ENCODE measurements at places on chromosomes 2 and 18.
A peak's percentile ranks its signal among the peaks of the same experiment; 100 is the strongest.

GRCh38 chr18:12820506-12820905 is 63.5 kb downstream of the PTPN2 start:
- DNase-seq, result no peak

GRCh38 chr2:2647141-2647541 is 316.1 kb upstream of the MYT1L start:
- no peak for DNase-seq

GRCh38 chr18:63182861-63183260 is 136.7 kb downstream of the BCL2 start:
- no peak for DNase-seq

DNA sequence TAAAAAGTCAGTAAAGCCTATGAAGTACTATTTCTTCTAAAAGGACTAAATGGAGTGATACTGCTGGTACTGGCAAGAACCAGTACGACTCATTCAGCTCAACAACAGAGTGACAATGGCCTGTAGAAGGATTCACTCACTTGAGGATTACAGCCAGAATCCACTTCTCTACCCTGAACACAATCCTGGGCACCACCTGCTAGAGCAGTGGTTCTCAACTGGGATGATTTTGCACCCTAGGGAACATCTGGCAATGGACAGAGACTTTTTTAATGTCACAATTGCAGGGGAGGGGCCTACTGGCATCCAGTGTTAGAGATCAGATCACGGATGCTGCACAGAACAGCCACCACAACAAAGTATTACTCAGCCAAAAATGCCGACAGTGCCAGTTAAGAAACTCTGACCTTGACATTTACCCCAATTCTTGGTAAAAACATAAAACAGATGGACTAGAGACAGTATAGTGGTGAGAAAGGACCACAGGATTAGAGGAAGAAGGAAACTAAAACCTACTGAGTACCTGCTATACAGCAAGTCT is 5.0 kb downstream of the SPIRE1 start:
- DNase-seq, result peak; percentile 82

DNA sequence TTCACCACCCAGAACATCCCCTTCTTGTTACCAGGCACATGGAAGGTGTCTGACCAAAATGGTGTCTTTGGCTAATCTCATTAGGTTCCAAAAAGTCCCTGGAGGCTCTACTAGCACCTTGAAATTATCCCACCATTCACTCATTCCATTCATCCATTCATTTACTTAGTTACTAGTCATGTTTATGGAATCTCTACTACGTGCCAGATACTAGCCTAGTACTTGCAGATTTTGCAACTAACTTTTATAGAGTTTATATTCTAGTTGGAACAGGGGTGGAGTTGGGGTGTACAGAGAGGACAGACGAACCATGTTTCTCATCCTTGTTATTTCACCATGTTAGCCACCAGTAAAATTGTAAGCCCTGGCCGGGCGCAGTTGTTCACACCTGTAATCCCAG is 4.0 kb upstream of the NOP58 start:
- DNase-seq, result peak; percentile 78

GRCh38 chr2:212745359-212745758 is 206.8 kb upstream of the ERBB4 start:
- no peak for DNase-seq

DNA sequence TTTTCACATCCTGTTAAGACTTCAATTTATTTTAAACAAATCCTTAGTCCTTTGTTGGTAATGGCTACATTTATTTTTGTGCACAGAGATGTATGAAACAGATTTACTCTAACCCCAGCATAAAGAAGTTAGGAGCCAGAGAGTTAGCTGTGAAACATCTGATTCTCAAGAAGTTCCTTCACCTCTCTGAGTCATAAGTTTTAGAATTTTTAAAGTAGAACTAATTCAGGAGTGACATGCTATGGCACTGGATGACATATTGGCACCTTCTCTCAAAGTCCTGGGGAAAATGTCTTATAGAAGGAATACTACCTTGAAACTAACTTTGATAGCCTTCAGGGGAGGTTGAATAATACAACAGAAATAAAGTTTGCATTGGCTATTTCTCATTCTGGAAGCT is 6.4 kb upstream of the DSG2 start:
- no peak for DNase-seq

DNA sequence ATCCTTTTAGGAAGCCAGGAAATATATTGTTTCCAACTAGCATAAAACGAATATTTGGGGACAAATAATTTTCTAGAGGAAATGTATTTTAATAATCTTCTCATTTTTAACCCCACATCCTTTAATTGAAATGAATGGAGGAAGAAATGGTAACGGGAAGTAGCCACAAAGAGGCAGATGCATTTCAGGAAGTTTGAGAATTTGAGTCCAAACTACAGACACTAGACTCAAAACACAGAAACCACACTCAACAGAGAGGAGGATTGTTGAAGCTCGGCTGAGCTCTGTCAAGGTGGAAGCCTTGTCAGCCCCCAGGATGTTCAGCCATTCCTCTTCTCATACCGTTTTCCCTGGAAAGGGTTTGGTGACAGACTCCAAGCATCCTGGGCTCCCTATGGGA is 288.5 kb downstream of the NAPG start:
- no peak for DNase-seq

- peak; percentile 25 for DNase-seq
These were observed 74.5 kb downstream of the MDH1 start for GRCh38 chr2:63663013-63663864.

DNA sequence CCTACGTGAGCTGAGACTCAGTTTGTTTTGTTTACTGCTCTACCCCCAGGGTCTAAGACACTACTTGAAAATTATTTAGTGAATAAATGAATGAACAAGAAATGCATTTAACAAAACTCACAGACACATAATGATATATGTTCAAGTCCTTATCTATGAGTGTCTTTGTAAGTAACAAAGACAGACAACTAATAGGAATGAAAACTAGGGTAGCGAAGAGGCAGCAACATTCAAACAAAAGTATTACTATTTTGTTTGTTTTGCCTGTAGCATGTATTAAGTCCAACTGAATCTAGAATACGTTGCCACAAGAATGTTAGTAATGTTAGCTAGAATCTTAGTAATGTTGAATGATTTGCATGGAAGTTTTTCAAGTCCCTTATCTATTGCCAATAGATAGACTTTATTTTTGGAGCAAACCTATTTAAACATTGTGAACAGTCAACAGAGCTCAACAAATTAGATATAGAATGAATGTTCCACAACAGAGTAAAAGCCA is 144.8 kb upstream of the VWC2L start:
- peak; percentile 24 for DNase-seq

DNA sequence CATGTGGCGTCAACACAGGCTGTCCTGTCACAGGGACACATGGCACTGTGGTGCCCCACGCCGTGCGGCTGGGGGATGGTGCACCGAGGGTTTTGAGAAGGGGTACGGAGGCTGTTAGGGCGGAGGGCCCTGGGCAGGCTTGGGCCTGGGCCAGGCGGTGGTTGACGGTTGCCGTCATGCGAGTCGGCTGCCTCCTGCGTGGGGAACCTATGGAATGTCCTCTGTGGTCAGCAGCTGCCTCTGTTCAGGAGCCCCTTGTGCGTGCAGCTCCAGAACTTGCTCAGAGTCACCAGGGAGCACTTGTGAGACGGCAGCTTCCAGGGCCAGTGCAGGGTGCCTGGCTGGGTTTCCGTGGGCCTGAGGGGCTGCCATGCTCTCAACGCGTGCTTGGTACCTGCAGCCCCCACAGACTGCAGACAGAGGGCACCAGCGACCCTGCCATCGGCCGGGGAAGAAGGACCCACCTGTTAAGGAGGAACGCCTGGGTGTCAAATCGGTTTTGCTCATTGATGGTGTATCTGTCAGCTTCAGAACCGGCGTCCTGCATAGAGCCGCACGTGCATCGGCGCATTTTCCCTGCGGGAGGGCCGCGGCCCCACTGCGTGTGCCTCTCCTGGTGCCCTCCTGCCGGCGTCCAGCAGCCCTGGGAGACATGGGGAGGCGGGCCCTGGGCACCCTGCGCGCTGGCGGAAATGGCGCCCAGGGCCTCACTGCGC is 10.0 kb upstream of the D2HGDH start:
- no peak for DNase-seq

DNA sequence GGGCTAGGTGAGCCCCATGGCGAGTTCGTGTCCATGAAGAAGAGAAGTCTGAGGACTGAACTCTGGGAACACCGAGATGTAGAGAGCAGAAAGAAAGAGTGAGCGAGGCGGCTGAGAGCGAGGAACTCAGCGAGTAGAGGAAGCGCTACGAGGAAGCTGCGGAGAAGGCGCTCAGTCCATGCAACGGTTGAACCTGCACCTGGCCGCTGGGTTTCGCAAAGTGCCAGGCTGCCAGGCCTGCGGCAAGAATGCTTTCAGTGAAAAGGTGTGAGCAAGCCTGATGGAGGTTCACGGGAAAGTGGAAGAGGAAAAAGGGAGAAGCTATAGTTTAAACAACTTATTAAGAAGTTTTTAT is 251.0 kb upstream of the TMEM200C start:
- no peak for DNase-seq

- DNase-seq, result peak; percentile 88
These were observed 109.6 kb upstream of the CDC42EP3 start for GRCh38 chr2:37781028-37781427.

GRCh38 chr2:229445019-229445418 is 173.9 kb upstream of the PID1 start:
- DNase-seq, result peak; percentile 88

Measured in EH (cell line).